BJ (cell line): ENCODE measurements at places on chromosomes 16 and 17.

GRCh38 chr17:28949185-28950016 lies 1.9 kb downstream of the PHF12 start:
- DNase-seq: no peak

GRCh38 chr16:85626191-85626981 lies 13.3 kb downstream of the GSE1 start:
- DNase-seq: no peak

DNA sequence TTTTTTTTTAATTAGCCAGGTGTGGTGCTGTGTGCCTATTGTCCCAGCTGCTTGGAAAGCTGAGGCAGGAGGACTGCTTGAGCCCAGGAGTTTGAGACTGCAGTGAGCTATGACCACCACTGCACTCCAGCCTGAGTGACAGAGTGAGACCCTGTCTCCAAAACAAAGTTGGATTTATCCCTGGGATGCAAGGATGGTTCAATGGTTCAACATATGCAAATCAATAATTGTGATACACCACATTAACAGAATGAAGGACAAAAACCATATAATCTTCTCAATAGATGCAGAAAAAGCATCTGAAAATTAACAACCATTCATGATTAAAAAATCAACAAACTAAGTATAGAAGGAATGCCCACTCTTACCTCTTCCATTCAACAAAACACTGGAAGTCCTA lies 33.5 kb downstream of the CDR2 start:
- DNase-seq: no peak

- no peak for DNase-seq
These were observed 270.1 kb downstream of the SOX9 start for GRCh38 chr17:72390675-72391508.

DNA sequence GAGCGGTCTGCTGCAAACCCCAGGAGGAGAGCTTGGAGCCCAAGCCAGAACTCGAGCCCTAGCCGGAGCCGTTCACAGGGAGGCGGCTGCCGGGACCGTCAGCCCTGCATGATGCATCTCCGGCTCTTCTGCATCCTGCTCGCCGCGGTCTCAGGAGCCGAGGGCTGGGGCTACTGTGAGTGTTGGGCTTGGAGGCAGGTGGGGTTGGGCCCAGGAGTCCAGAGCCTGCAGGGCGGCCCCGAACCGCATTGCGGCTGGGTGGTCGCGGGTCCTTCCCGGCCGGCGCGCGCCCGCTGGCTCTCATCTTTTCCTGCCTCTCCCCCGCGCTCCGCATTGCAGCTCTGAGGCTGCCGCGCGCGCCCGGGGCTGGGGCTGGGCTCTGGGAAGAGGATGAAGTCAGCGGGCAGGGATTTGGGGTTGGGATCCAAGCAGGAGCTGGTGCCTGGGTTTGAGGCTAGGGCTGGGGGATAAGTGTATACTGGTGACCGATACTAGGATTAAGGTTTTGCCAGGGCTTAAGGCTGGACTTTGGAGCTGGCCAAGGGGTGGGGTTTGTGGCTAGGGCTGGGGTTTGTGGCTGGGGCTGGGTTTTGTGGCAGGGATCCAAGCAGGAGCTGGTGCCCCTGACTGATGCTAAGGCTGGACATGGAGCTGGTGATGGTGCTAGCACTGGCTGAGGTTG lies 532 bp downstream of the CNTNAP1 start:
- DNase-seq: no peak

DNA sequence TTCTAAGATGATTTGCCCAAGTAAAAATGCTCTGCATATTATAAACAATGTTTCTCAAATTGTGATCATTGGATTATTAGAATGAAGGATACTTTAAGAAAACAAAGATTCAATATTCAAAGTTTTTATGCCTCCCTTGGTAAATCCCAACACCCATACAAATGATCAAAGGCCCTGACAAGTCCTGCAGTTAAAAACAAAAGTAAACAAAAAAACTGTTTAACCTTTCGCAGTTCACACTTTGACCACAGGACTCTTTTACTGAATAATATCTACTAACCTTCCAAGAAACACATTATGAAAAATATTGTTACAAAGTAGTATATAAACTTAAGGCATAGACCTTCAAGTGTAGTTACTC lies 365.9 kb upstream of the ZFHX3 start:
- DNase-seq: no peak

GRCh38 chr17:45942284-45942683 lies 47.9 kb downstream of the MAPT start:
- DNase-seq: no peak

DNA sequence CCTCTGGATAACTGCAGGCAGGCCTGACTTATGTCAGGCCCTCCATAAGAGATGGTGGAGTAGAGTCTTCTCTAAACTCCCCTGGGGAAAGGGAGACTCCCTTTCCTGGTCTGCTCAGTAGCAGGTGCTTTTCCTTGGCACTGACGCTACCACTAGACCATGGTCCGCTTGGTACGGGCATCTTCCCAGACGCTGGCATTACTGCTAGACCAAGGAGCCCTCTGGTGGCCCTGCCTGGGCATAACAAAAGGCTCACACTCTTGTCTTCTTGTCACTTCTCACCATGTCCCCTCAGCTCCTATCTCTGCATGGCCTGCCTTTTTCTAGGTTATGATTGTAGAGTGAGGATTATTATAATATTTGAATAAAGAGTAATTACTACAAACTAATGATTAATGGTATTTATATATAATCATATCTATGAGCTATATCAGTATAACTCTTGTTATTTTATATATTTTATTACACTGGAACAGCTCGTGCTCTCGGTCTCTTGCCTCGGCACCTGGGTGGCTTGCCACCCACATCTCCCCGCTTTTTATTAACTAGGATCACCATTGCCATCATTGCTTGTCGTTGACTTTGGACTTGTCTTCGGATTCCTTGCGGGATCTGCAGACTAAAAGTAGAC lies 59.8 kb upstream of the ARL4D start:
- DNase-seq: no peak

GRCh38 chr17:55430541-55431288 lies 9.1 kb upstream of the MMD start:
- DNase-seq: no peak

DNA sequence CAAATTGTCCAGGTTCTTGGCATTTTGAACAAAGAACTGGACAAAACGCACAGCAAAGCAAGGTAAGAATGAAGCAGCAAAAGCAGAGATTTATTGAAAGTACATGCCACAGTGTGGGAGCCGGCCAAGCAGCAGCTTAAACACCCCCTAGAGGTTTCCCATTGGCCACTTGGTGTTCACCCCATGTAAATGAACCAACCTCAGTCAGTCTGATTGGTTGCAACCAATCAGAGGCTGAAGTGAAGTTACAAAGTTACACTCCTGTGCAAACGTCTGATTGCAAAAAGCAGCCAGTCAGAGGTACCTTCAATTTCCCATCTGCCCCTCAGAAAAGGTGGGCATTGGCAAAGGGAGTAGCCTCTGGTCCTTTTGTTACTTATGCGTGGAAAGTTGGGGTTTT lies 8.8 kb upstream of the ZNF263 start:
- DNase-seq: no peak

DNA sequence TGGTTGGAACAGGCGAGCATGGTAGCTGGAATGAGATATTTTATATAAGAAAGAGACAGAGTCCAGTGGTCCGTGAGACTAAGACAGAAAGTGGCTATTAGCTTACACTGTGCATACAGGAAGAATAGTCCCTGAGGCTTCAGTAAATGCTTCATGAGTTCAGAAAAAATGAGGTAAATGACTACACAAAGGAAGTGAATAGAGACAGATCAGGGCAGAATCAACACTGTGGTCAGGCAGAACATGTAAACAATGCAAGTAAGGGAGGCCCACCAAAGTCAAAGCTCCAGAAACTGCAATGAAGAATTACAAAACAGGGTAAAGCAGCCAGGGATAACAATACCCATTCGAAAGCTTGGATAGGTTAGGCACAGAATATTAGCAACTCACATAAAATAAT lies 4.8 kb downstream of the ABCA10 start:
- no peak for DNase-seq

GRCh38 chr17:39209317-39210092 lies 9.4 kb downstream of the RPL19 start:
- DNase-seq: no peak

- no peak for DNase-seq
These were observed 3.5 kb upstream of the DLX4 start for GRCh38 chr17:49965524-49965909.

DNA sequence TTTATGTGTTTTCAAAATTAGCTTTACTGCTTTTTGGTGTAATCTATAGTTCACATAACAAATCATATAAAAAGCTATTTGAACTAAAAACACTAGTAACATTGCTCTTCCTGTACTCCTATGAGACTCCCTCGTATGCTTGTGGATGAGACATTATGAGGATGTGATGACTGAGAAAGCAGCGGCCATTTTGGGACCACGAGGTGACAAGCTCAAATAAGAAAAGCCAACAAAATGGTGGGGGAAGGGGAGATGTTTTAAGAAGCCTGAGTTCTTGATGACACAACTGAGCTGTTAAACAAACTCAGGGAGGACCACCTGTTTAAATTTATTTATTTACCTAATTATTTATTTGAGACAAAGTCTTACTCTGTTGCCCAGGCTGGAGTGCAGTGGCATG lies 4.5 kb downstream of the CCL18 start:
- DNase-seq: no peak

DNA sequence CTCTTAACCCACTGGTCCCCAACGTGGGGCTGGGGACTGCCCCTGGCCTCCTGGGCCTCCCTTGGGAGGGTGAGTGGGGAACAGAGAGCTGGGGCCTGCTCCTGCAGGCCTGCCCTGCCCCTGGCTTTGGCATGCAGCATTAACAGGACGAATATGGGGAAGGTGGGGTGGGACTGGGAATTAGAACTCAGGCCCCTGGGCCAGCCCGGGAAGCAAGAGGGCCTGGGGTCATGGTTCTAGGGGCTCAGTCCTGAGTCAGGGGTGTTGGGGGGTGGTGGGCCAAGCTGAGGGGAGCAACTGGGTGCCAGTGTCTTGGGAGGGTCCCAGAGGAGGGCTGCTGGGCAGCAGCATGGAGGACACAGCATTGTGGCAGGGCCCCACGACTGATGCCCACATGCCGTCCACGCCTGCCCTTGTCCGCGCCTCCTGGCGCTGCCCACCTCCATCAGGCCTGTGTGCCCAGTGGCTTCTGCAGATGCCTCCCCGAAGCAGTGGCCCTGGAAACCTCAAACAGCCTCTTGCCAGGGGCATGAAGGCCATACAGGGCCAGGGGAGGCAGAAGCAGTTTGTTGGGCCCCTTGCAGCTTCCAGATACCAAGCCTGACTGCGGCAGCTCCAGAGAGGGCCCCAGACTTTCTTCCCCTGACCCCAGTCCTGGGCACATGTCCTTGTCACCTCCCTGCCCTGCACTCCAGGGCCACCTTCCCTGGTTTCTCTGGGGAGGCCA lies 4.8 kb downstream of the MAP2K3 start:
- DNase-seq: no peak

DNA sequence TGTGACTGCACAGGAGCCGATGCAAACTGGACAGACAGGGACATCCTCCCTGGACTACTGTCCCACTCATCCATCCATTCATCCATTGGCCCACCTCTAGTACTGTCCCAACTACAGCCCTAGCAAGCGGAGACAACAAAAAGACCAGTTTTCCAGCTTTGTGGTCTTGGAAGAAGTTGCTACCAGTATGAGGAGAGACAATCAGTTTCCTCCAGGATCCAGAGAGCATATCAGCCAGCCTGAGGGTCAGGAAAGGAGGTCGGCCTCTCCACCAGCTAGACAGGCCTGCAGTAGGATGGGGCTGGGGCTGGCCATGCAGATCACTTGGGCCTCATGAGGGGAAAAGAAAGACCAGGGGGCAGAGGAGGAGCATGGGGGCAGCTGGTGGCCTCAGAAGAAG lies 16.8 kb downstream of the KRT33A start:
- no peak for DNase-seq

- DNase-seq: no peak
These were observed 23.2 kb upstream of the NDRG4 start for GRCh38 chr16:58476791-58477190.

GRCh38 chr16:67392301-67393059 lies 818 bp downstream of the TPPP3 start:
- no peak for DNase-seq

- no peak for DNase-seq
These were observed 1.3 kb downstream of the RBBP6 start for GRCh38 chr16:24540602-24541210.

DNA sequence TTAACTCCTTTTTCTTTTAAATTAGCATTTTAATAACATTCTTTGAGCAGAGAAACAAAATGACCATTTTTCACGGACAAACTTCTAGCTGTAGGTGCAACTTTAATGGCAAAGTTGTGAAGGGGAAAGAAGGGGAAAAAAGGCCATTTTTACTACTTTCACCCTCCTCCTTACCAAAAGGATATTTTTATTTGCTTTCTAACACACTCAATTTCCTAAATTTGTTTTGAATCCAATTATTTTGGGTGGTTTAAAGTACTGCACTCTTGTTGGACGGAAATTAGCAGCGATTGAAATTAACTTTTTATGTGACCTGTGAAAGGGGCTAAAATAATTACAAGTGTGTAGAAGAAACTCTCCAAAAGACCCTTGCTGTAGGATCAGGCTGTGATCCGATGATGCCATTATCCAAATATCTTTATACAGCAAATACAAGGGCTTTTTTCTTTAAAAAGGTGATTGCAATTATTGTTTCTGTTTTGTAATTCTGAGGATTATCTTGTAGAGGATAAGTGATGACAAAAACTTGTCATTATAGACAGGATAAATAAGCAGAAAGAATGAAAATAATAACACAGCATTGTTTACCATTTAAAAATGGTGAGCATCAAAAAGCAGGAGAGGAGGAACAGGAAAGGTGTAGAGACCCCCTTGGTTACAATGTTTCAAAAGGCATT lies 42.4 kb downstream of the SNX11 start:
- no peak for DNase-seq

GRCh38 chr17:9239793-9240658 lies 218.7 kb downstream of the NTN1 start:
- DNase-seq: no peak

GRCh38 chr17:47987240-47987835 lies 16.4 kb downstream of the CDK5RAP3 start:
- no peak for DNase-seq

- no peak for DNase-seq
These were observed 111.5 kb upstream of the TOB1 start for GRCh38 chr17:50977487-50978159.

DNA sequence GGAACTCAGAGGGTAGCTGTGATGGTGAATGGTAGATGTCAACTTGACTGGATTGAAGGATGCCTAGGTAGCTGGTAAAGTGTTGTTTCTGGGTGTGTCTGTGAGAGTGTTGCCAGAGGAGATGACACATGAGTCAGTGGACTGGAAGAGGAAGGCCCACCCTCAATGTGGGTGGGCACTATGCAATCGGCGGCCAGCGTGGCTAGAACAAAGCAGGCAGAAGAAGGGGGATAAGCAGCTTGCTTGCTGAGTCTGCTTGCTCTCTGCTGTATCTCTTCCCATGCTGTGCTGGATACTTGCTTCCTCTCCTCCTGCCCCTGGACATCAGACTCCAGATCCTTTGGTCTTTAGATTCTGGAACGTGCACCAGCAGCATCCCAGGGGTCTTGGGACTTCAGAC lies 128.1 kb downstream of the AIPL1 start:
- DNase-seq: no peak

- peak; percentile 50 for DNase-seq
These were observed 23.8 kb downstream of the DEXI start for GRCh38 chr16:10918294-10919002.
